ENCODE measurements at places on chromosomes 12 and 14. TPM values are rescaled to one million over a fixed set of nuclear protein-coding genes. Genes with fewer than 3 reads are reported as not detected.
A peak's percentile ranks its signal among the peaks of the same experiment; 100 is the strongest.

- no peak for DNase-seq
Observed at GRCh38 chr14:91299121-91300115, 54.9 kb upstream of the GPR68 start.

GRCh38 chr12:131555197-131555846, 155.6 kb upstream of the SFSWAP start:
- no peak for DNase-seq

DNA sequence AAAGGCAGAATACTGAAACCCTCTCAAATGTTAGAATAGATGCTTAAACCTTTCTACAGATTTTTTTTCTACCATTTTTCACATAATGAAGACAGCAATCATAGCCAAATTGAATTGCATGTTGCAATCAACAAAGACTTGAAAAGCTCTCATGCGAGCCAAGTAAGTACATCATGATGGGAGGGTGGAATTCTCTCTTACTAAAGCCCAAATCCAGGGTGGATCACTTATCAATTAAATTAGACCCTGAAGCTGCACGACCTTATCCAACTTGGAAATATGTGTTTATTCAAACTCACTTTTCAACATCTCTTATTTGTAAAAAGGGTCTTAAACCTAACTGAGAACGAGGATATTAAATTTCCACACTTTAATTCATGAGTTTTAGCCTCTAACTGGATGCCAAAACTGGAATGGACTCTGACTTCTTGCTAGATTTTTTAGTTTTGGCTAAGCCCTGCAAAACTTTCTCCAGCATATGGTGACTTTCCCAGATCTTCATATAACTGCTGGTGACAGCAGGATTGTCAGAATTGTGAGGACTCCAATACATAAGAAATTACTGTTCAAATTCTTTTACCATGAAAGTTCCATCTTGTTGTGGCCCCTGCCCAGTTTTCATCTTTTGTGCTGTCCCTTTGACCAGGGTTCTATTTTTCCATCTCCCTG, 53.6 kb downstream of the HECTD4 start:
- DNase-seq, result no peak

GRCh38 chr14:95227279-95227860, 70.0 kb upstream of the DICER1 start:
- no peak for DNase-seq

- no peak for DNase-seq
Observed at GRCh38 chr14:101716956-101717662, 44.4 kb upstream of the PPP2R5C start.

- peak; percentile 63 for DNase-seq
Observed at GRCh38 chr12:10220398-10221077, 7.9 kb downstream of the GABARAPL1 start.

The LPAR5 gene
- total RNA-seq, result 0.61 TPM

The SOAT2 gene
- total RNA-seq, result 0.82 TPM

The KRT6A gene
- total RNA-seq, result not detected

The TTC8 gene
- total RNA-seq, result 9.7 TPM

Measured in uterus (tissue), 4 donors.